Activated CD8-positive, alpha-beta memory T cell treated with anti-CD3 and anti-CD28 coated beads for 4 hours (primary cell): ENCODE measurements at places on chromosomes 5 and 9.

DNA sequence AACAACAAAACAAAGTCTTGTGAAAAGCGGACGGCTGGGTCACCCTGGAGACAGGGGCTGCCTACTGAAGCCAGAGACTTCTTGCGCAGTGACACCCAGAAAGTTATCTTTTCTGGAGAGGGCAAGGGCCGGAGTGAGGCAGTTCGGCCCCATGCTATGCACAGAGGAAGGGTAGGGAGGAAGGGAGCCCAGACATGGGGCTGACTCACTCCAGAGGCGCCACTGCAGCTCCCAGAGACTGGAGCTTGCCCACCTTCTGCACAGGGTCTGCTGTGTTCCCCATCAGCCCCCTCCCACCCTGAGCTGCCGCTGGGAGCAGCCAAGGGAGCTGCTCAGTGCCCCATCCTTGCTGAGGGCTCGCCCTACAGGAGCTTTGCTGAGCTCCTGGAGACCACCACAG, 13.3 kb downstream of the SLC6A3 start:
- no peak for DNase-seq

- DNase-seq, result no peak
Observed at GRCh38 chr5:117212866-117213265, 638.2 kb upstream of the SEMA6A start.

DNA sequence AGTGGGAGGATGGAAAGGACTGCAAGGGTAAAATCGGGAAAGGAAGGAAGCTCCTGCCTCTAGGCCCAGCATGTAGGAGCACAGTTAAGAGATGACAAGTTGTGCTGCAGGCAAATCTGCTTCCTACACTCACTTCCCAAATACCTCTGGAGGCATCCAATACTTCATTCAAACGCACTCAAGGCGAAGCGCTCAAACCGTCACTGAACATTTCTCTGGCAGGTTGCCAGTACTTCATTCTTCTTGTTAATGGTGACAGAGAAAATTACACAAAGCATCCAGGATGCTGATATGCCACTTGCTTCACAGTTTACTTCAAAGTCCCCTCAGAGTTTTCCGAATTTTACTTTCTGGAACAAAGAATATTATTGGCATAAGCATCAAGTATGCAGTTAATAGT, 59.8 kb downstream of the NREP start:
- DNase-seq, result no peak

DNA sequence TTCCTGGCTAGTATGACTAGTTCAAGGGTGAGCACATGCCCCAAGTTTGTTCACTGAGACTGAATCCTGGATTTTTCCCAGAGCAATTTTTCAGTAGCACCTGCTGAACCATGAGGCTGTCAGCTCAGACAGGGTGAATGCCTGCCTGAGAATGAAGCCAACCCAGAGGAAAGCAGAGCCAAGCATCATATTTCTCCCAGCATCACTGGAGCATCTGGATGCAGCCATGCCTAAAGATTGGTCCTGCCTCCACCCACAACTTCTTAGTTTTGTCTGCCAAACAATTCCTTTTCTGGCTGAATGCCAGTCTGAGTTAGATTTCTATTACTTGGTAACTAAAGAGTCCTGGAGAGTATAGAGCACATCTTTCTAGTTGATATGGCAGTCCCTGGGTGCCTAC, 343.6 kb downstream of the CSNK1G3 start:
- DNase-seq, result no peak

- no peak for DNase-seq
Observed at GRCh38 chr9:13450723-13451122, 171.2 kb upstream of the MPDZ start.

GRCh38 chr9:36721846-36722588, 149.3 kb downstream of the MELK start:
- DNase-seq, result no peak

DNA sequence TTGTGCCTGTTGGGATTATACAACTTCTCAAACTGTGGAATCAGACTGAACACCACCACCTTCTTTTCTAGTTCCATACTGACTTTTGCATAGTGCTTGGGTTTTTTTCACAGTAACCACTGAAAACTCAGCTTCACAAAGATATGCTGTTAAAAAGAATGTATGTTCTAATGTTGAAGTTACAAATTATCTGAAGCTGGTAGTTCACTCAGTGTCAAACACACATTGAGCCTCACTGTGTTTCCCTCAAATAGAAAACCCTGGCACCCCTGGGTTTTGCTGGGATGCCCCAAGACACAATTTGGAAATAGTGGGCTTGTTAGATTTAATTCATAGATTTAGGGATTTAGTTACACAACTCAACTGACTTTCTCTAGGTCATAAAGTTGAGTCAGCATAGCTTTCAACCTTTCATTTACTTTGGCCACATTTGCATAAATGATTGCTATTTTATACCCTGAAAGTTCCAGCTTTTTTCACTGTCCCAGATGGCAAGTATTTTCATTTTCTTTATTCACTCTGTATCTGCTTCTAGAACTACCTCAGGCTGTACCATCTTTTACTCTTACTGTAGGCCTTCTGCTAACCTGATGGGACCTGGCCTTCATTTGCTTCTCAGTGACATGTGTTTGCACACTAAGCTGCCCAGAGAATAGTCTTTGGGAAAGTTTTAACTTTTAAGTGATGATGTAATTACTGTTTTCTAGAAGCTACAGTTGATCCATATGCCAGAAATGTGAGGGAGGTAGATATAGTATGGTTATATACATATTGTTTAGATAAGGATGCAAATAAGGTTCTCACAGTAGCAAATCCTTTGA, 115.1 kb downstream of the CDC42SE2 start:
- DNase-seq, result no peak

DNA sequence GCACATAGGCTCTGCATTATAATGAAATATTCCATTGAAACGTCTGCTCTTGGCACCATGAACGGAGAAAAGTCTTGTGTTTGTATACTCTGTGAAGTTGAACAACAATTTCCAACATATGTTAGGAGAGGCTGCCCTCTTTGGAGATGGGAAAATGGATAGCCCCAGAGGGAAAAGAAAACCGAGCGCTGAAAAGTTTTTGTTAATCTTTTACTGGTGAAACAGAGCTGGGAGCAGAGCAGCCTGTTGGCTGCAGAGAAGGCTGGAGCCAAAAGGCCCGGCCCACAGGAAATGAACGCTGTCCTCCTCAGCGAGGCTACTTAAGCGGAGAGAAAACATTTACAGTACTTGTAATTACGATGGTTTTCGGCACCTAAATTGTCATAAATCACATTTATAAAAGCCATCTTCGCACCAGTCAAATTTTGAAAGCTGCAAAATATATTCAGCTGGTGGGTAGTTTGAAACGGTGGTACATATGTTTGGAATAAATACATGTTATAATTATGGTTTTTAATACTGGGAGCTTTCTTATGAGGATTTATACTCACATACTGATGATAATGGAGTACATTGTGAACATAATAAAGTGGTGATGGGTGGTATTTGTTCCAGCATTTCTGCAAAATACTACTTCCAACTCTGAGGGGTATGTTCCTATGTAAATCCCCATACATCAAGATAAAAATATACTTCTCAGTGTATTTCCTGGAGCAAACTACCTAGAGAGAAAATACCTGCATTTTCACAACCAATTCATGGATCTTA, 129.6 kb upstream of the CNTLN start:
- no peak for DNase-seq

DNA sequence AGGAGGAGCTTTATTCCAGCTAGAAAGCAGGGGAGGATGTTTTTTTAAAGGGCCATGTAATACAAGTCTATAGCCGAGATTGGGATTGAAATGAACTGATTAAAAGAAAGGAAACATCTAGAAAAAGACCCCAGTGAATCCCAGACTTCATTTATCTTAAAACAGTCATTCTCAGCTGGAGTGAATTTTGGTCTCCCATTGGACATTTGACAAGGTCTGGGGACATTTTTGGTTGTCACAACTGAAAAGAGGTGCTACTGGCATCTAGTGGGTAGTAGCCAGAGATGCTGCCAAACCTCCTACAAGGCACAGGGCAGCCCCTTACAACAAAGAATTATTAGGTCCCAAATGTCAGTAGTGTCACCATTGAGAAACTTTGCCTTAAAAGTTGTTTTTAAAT, 16.3 kb upstream of the SPINK4 start:
- no peak for DNase-seq

DNA sequence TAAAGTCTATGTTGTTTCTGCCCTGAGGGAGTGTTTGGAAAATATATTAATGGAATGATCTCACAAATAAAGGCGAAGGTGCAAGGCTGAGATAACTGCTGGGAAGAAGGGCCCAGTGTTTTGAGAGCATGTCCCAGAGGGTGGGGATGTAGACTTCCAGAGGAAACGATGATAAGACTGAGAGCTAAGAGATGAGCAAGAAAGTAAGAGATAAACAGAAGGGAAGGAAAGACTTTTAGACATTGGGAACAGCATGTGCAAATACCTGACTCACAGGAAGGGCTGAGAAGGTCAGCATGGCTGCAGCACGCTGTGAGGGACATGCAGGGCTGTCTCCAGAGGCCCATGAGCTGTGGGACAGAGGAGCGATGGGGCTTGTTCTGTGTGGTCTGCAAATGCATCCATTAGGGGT, 19.9 kb upstream of the ADRB2 start:
- DNase-seq, result no peak

DNA sequence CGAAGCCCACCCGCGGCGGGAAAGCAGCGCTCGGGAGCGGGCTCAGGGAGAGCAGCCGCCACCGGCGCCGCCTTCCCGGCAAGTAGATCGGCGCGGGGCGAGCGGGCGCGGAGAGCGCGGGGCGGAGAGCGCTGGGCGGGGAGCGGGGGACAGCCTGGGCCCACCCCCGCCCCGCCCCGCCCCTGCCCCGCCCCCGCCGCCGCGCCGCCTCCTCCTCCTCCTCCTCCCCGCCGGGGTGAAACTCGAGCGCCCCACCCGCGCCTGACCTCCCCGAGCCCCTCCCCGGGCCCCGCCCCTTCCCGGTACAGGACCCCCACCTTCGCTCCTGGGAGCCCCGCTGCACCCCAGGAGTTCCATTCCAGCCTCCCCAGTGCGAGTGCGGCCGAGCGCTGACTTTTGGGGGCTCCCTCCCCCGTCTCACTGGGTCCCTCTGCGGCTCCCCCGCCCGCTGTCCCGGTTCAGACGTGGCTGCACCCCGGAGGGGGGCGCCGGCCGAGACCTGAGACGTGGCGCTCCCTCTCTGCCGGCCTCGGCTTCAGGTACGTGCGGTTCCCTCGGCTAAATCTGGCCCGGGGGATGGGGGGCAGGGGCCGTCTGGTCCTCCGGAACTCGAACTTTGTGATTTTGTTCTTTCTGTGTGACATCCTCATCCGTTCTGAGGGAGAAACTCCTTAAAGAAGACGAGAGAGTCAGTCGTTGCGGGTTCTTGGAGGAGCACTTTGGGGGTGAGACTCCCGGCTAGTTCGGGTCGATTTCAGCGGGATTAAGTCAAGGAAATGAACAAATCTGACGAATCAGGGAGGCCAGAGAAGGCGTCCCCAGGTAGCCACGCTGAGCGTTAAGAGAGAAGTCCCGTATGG, at the start of gene SEMA5A:
Gene SEMA5A, minus strand, starts transcription at position 84 of the 860 bp plus-strand sequence. CDS start 166,129 bp downstream, outside the sequence.
- no peak for DNase-seq

DNA sequence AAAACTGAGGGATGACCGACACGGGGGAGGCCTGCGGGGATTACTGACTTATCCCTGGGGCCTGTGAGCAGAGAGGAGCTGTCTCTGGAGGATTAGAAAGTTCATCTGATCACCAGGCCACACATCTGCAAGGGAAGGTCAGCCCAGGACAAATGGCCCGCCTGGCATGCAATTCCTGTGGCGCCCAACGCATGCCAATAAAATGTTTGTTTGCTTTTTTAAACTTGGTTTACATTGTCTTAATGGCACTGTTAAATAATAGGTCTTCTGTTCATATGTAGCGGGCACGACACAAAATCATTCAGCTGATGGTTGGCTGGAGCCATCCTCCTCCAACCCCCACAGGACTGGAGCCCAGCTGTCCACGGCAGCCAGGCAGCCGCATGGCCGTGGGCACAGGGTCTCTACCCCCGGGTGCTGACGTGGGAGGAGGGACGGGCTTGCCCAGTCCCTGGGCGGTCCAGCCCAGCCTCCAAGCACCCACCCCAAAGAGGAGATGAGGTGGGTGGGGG, 41.0 kb upstream of the SLC12A7 start:
- DNase-seq, result no peak
